ENCODE measurements at places on chromosomes 4 and X. TPM values are rescaled to one million over a fixed set of nuclear protein-coding genes. Genes with fewer than 3 reads are reported as not detected.

The SPATA4 gene
- not detected for total RNA-seq

The MAGEC3 gene
- not detected for total RNA-seq

The ATP10D gene
- 2.7 TPM for total RNA-seq

The DCAF4L1 gene
- 0.21 TPM for total RNA-seq

The PHF8 gene
- 61.0 TPM for total RNA-seq

The OTUD6A gene
- not detected for total RNA-seq

The EMD gene
- 39.3 TPM for total RNA-seq

The SPP1 gene
- total RNA-seq = 0.10 TPM

The RTL3 gene
- total RNA-seq = not detected
